ENCODE measurements at places on chromosomes 4 and X.

GRCh38 chrX:71668248-71668595 lies 876 bp downstream of the LOC101059915 start:
- DNase-seq, result no peak

GRCh38 chrX:49137492-49137891 lies 14.0 kb upstream of the GPKOW start:
- DNase-seq, result no peak

DNA sequence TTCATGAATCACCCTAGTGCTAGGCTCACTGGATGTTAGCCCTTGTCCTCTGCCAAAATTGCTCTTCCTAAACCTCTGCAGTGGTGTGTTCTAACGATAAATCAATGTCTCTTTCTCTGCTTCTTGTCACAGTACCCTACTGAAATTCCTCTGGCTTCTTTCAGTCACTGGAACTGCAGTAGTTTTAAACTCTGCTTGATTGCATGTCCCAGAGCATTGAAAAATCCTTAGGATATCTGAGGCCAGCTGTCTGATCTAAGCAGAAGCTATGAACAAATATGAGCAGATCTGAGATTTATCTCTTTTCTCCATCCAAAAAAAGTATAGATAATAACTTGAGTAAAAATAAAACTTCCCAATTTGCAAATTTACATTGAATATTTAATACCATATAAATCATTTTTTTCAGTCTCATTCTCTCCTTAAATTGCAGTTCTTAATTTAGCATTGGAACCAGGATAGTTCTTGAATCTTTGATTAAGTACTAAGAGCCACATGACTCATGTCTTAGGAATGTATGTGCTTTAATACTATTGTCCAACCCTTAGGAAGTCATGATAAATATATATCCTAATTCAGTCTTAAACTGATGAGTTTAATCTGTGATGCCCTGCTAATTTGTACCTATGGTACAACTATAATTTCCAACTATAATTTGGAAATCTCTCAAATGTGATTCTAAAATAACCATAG lies 169.7 kb downstream of the PDHA2 start:
- no peak for DNase-seq

DNA sequence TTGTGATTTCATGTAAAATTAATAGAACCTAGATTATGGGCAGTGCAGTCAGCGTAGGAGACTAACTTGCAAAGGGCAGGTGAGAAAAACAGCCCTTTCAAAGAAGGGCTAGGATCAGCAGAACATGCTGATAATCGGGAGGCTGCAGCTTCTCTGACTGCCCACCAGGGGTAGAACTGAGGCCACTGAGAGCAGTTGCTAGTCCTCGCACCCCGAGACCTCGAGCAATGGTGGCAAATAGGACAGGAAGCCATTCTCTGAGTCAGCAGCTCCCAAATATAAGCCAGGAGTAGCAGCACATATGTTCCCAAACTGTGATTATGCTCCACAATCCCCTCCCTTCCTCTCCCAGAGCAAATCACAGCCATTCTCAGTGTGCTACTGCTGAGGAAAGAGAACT lies 186.5 kb downstream of the MSL3 start:
- DNase-seq, result no peak

- no peak for DNase-seq
Observed at GRCh38 chrX:14899607-14900006, 26.4 kb downstream of the MOSPD2 start.

GRCh38 chr4:180054291-180054690 lies 2188.9 kb upstream of the TENM3 start:
- DNase-seq, result no peak
